Vagina (tissue), 2 donors: ENCODE measurements at places on chromosomes 6 and 20. TPM values are rescaled to one million over a fixed set of nuclear protein-coding genes. Genes with fewer than 3 reads are reported as not detected.

VGLL2 gene
- not detected for total RNA-seq

- DNase-seq = no peak
These were observed 3.0 kb downstream of the GABRR1 start for GRCh38 chr6:89214197-89214596.

DNA sequence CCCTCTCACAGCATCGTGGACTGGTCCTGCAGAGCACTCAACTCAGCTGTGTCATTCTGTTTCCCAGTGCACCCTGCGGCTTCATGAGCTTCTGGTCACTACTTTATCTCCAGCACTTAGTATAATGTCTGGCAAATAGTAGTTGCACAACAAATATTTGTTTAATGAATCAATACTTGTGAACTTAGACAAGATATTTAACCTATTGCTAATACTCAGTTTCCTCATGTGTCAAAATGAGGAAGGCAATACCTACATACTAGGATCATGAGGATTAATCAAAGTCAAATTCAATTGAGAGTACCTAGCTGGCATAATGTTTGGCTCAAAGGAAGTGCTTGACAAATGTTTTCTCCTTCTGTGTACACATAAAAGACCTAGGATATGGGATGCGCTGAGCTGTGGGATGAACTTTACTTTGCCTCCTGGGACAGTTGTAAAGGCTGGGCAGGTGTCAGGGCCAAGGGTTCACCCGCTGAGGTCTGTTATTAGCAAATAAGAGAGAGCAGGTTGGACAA lies 86.3 kb downstream of the FNDC1 start:
- no peak for DNase-seq

BHLHE23 gene
- total RNA-seq = not detected

DEFB126 gene
- not detected for total RNA-seq

FAM217A gene
- total RNA-seq = not detected

DNA sequence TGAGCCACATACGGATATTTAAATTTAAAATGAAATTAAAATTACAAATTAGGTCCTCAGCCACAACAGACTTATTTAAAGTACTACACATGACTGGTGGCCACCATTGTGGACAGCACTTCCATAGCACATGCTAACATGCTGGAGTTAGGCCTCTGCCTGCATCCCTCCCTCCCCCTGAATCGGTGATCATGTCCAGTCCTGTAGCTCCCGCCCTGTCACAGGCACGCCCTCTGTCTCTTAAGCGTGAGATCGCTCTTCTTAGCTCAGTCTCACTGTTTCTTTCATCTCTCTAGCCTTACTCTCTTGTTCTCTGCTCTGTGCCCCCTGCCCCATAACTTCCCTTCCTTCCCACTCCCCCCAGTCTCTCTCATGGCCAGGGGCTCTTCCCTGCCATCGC lies 28.9 kb downstream of the ELMO2 start:
- no peak for DNase-seq

GRCh38 chr6:36613200-36613995 lies 19.2 kb downstream of the SRSF3 start:
- no peak for DNase-seq

PLAGL1 gene
- total RNA-seq = 23.1 TPM

DNA sequence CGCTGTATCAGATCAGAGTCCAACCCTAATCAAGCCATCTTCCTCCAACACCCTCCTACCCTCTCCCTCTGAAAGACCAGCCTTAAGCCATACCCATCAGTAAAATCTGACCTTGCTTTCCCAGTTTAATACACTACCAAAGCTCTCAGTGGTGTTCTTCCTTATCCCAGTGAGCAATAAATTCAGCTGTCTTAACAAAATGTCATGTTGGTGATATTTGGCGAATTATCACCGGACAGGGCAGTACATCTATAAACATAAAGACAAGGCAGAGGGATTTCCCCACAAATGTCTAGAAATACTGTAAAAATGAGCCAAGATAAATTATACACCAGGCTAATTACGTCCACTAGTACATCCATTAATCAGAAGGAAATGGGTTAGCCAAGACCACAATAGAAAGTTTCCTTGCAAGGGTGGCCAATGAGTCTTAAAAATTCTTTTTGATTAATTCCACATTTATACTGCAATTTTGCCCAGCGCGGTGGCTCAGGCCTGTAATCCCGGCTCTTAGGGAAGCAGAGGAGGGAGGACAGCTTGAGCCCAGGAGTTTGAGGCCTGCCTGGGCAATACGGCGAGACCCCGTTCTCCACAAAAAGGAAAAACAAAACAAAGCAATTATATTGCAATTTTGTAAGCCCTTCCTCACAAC lies 905 bp downstream of the RARS2 start:
- DNase-seq = no peak

DNA sequence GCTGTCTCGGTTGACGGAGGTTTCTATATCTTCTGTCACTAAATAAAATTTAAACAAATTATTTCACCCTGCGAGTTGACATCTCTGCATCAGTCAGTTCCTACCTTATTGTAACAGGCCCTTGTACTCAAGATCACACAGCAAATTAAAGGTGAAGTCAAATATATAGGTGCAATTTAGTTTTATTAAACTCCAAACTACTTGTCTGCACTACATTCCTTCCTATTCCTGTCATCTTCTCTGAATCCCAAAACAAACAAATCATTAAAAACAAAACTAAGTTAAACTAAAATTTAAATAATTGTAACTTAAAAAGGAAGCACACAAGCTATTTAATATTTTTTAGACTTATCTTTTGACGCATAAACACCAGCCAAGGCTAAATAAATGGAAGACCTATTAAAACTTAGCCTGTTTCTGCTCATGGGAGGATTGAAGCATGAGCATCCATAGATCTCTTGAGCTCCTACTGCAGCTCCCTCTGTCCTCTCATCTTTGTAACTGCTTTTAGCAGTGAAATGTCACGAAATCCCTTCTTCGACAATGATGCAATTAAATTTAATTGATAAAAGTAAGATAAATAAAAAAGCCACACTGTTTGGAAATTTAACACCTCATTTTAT lies 1152.3 kb upstream of the GJE1 start:
- no peak for DNase-seq

ITPR3 gene
- 50.1 TPM for total RNA-seq

LRRC1 gene
- 52.5 TPM for total RNA-seq
